ENCODE measurements at places on chromosomes 12 and 14. TPM values are rescaled to one million over a fixed set of nuclear protein-coding genes. Genes with fewer than 3 reads are reported as not detected.

The MYH6 gene
- 0.49 TPM for total RNA-seq

The NEUROD4 gene
- total RNA-seq: 367 TPM

The INSM2 gene
- total RNA-seq: 24.3 TPM

The B3GNT4 gene
- 0.88 TPM for total RNA-seq

The CISTR gene
- total RNA-seq: not detected

The PFDN5 gene
- 295 TPM for total RNA-seq

The RAB35 gene
- 22.9 TPM for total RNA-seq

The NKX2-1 gene
- not detected for total RNA-seq

The SDSL gene
- 4.9 TPM for total RNA-seq

The KRT8 gene
- total RNA-seq: 21.5 TPM

The TAS2R46 gene
- 15.8 TPM for total RNA-seq

The FOXN4 gene
- total RNA-seq: 3.4 TPM

The AVPR1A gene
- total RNA-seq: 25.7 TPM

The ST8SIA1 gene
- 20.5 TPM for total RNA-seq

The FAM181A gene
- total RNA-seq: not detected

The CACNA1C gene
- total RNA-seq: 16.3 TPM

The STON2 gene
- total RNA-seq: 338 TPM

The MORN3 gene
- 0.99 TPM for total RNA-seq

The TMEM179 gene
- 24.7 TPM for total RNA-seq

The C12orf50 gene
- total RNA-seq: 0.22 TPM

The RHNO1 gene
- total RNA-seq: 27.0 TPM

The TAS2R50 gene
- total RNA-seq: 17.0 TPM

The LRIG3 gene
- total RNA-seq: 107 TPM

The SLC7A7 gene
- 4.1 TPM for total RNA-seq

The LUM gene
- 312 TPM for total RNA-seq

The ANKRD13A gene
- 60.2 TPM for total RNA-seq

The VDR gene
- total RNA-seq: 0.88 TPM

The P3H3 gene
- 97.3 TPM for total RNA-seq

The PAX9 gene
- 0.38 TPM for total RNA-seq

The CCDC198 gene
- not detected for total RNA-seq

The VPS33A gene
- total RNA-seq: 29.2 TPM

The AKAP6 gene
- total RNA-seq: 74.4 TPM

The SLC38A4 gene
- 0.88 TPM for total RNA-seq

The ALG10 gene
- total RNA-seq: 28.6 TPM

The DEPDC4 gene
- total RNA-seq: 1.6 TPM

The FAM161B gene
- total RNA-seq: 16.5 TPM

The SLC10A1 gene
- total RNA-seq: not detected

The XRCC3 gene
- total RNA-seq: 15.2 TPM

The AGAP2 gene
- total RNA-seq: 7.3 TPM

The HPD gene
- total RNA-seq: 0.77 TPM

The ARHGEF40 gene
- 80.2 TPM for total RNA-seq
